ENCODE measurements at places on chromosomes 1 and 21.

- DNase-seq = no peak
Observed at GRCh38 chr1:200369706-200370105, 40.1 kb downstream of the ZNF281 start.

DNA sequence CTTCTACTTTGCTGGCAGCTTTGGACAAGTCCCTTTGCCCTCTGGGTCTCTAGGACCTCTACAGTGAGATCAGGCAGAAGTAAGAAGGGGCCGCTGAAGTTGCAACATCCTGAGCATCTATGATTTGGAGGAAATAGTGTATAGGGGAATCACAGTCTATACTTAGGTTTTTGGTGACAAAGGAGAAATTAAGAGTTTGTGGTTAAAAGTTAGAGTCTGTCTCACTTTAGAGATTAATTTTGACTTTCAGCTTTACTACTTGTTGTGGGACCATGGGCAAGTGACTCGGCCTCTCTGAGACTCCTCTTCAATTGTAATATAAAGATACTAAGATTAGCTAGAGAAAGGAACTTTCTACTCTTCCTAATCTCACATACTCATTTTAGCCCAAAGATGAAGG is 33.1 kb upstream of the LMX1A start:
- DNase-seq = no peak

DNA sequence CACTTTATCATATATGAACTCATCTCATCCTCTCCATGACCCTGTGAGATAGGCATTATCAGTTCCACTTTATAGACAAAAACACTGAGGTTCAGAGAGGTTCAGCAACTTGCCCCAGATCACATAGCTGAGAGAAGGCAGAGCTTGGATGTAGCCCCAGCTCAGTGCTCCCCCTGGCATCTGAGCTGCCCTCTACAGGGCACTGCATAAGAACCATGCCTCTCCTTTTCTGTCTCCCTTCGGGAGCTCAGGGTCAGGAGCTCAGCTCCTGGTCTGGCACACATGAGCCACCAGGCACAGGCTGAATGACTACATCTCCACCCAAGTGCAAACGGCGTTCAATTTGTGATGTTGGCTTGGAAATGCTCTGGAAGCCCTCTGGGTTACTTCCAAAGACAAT is 16.9 kb downstream of the RAB7B start:
- DNase-seq = no peak

DNA sequence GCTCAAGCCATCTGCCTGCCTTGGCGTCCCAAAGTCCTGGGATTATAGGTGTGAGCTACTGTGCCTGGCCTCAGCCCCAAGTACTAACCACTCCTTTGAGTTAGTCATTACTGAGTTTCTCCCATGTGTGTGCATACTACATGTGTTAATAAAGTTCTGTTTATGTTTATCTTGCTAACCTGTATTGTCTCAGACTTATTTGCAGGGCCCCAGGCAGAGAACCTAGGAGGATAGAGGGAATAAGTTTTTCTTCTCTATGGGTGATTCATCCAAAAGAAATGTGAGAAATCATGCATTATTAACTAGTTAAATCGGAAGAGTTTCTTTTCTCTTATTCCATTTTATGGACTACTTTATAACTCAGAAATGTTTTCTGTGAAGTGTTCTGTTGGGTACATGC is 203.9 kb upstream of the CACYBP start:
- DNase-seq = no peak

- DNase-seq = no peak
Observed at GRCh38 chr1:154547105-154547732, 11.2 kb downstream of the UBE2Q1 start.

DNA sequence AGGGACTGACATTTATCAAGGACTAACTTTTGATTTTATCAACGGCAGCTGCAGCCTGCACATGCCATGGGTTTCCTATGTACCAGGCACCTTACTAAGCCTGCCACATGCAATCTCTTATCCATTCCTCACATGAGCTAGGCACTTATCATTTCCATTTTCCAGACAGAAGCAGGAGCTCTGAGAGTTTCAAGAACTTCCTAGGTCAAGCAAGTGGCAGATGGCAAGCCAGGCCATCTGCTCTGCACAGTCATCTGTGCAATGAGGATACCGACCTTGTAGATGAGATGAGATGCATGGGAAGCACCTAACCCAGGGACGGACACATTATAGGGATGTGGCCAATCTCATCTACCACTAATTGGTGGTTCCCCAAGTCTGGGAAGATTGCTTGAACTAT is 339.4 kb upstream of the USP24 start:
- DNase-seq = no peak

GRCh38 chr1:40313958-40314720 is 2.9 kb downstream of the COL9A2 start:
- DNase-seq = no peak

GRCh38 chr1:180527101-180527669 is 24.8 kb upstream of the ACBD6 start:
- DNase-seq = no peak

DNA sequence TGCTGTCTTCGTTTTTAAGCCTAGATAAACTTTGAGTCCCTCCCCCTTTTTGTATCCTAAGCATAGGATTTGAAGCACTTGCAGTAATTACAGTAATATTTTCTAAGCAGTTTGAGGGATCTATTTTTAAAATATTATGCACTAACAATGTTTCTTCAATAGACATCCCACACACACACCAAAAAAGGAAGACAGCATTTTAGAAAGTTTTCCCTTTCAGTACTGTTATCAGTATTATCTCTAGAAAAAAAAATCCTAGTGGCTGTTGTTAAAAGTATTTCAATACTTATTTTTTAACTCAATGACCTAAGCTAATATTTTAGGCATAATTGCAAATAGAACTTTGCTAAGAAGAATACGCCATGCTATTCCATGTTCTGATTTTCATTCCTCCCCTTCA is 15.1 kb downstream of the MCOLN3 start:
- DNase-seq = no peak

- DNase-seq = no peak
Observed at GRCh38 chr1:181778640-181779260, 282.8 kb downstream of the ZNF648 start.

DNA sequence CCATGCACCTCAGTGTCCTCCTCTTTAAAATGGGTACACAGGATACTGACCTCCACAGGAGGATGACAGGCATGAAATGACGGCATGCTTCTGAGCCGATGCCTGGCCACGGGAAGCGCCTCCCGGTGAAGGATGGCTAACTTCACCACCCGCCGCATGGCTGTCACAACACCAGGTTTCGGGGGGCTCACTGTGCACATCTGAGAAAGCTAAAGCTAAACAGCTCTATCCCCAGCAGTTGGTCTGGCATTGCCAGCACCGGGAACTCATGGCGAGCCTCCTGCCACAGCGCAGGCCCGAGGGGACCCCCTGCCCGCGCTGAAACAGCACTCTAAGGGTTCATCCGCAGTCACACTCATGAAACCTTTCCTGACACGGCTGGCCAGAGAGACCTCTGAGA is 16.0 kb downstream of the NPHP4 start:
- no peak for DNase-seq

DNA sequence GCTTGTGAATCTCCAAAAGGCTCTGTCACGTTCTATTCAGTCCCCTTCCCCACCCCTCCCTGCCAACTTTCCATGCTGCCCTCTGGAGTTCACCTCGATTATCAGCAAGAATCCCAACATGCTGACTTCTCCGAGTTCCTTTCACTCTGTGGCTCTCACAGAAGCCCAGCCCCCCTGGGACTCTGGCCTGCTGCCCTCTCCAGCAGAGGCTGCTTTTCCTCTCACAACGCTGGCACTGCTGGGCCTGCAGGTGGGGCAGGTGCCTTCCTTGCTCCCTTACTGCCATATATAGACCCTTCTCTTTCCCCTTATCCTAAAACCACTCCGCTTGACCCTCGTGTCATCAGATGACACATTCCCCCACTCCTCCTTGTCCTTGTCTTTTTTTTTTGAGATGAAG is 10.2 kb upstream of the RNF186 start:
- DNase-seq = no peak

- DNase-seq = no peak
Observed at GRCh38 chr1:53346814-53347176, 18.9 kb upstream of the LRP8 start.

DNA sequence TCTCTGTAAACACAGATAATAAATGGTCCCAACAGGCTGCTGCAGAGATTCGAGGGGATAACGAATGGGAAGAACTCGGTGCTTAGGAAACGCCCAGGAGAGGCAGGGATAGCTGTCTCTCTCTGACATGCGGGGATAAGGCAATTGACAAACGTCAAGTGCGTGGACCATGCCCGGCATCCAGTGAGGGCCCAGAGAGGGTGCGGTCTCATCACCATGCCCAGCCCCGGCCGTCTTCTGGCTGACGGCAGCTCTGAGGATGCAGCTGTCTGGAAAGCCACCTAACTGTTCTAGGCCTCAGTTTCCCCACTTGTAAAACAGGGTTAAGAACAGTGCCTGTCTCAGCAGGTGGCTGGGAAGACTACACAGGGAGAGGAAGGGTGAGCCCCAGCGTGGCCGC is 48.1 kb downstream of the ACOT7 start:
- no peak for DNase-seq

GRCh38 chr1:192639607-192640368 is 3.8 kb downstream of the RGS13 start:
- no peak for DNase-seq

- DNase-seq = no peak
Observed at GRCh38 chr21:45126204-45126626, 51.8 kb downstream of the ADARB1 start.

GRCh38 chr1:234583755-234584419 is 26.1 kb downstream of the IRF2BP2 start:
- no peak for DNase-seq

- DNase-seq = peak; percentile 20
Observed at GRCh38 chr1:161473348-161473747, 31.9 kb upstream of the FCGR2A start.

GRCh38 chr1:175774921-175775320 is 31.5 kb upstream of the TNR start:
- no peak for DNase-seq

- no peak for DNase-seq
Observed at GRCh38 chr1:178945763-178946266, 74.9 kb upstream of the ANGPTL1 start.

- DNase-seq = no peak
Observed at GRCh38 chr1:200359610-200360163, 50.1 kb downstream of the ZNF281 start.

GRCh38 chr21:41631564-41632461 is 123.9 kb upstream of the TMPRSS2 start:
- DNase-seq = peak; percentile 43

GRCh38 chr1:201409440-201409839 is 10.3 kb upstream of the LAD1 start:
- no peak for DNase-seq

DNA sequence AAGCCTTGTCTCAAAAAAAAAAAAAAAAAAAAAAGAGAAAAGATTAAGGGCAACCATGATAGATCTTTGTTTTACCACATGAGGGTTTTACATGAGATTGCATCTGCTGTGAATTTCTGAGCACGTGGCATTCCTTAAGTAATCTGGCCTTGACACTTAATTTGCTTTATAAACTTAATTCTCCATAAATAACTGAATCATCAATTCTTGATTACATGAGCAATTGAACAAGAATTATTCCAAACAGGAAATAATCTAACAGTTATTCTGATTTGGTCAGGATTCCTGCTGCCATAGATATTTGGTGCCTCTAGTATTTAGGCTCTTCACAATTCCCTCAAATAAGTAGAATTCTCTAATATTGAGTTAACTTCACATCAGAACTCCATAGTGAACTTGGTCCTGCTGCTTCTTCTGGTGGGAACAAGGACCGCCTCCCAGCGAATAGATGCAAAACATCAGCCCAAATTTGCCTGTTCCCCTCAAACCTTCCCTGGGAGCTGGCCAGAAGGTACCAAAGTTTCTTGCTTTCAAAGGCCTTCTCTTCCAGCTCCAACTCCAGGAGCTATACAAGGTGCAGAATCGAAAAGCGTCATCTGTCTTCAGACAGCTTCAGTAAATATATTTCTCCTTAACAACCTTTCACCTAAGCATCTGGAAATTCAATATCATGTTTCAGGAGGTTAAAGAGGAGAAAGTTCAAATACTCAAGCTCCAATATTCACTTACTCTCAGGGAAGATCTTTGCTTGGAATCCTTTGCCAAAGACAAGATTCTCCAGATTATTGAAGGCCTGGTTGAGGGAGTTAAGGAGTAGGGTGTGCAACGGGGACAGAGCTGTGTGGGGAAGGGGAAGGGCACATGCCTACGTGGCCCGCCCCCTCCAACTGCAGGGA is 1.0 kb downstream of the KRTCAP2 start:
- DNase-seq = no peak

GRCh38 chr1:231750296-231750695 is 123.7 kb downstream of the DISC1 start:
- no peak for DNase-seq

GRCh38 chr1:33169290-33170055 is 12.4 kb downstream of the TRIM62 start:
- no peak for DNase-seq

GRCh38 chr1:55316947-55317662 is 101.9 kb upstream of the USP24 start:
- DNase-seq = no peak

DNA sequence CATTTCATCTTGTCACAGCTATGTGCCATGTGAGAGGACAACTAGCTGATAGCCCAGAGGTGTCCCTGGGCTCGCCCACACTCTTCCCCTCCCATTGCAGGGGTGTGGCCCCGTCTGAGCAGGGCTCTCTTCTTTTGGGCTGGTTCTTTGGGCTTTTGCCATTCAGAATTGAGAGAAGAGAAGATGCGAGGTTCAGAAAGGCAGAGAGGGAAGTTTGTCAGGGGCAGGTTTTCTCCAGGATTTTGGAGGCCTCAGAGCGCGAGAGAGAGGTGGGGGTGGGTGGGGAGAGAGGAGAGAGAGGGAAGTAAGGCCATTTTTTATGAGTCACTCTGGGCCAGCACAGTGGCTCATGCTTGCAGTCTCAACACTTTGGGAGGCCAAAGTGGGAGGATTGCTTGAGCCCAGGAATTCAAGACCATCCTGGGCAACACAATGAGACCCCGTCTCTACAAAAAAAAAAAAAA is 5.2 kb downstream of the IFI6 start:
- no peak for DNase-seq

GRCh38 chr1:21852282-21853130 is 40.4 kb downstream of the LDLRAD2 start:
- DNase-seq = peak; percentile 3

DNA sequence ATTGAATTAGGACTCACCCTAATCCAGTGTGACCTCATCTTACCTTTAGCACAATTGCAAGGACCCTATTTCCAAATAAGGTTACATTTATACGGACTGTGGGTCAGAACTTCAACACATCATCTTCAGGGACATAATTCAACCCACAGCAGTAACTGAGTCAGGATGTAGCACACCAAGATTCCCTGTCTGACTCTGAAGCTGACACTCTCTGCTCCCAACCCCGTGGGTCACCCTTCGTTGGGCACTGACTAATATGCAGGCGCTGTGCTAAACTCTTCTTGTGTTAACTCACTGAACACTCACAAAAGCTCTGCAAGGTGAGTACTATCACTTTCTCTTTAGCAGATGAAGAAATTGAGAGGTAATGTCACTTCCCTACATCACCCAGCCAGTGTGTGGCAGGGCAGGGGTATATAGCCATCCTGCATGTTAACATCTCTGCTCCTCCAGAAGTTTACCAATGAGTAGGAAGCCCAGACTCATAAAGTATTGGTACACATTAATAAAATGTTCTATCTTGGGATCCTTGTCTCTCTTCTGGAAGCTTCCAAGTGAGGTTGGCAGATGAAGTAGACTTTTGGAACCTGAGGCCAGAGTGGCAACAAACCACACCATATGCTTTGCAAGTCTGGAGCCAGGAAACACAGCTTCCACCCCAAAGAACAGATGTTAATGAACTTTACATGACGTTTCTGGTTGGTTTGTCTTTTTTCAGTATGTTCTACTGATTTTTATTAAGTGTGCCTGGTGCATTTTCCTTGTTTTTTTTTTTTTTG is 139.2 kb upstream of the KLHDC7A start:
- DNase-seq = no peak
